Myocyte (in vitro differentiated cells): ENCODE measurements at places on chromosomes 3 and 15. TPM values are rescaled to one million over a fixed set of nuclear protein-coding genes. Genes with fewer than 3 reads are reported as not detected.

The CYP1A2 gene
- not detected in 2 replicates for total RNA-seq

The SYNM gene
- total RNA-seq = 4.0 and 12.0 TPM in 2 replicates

The CLRN1 gene
- total RNA-seq = not detected in 2 replicates

The RAB6B gene
- total RNA-seq = 0.37 and 1.1 TPM in 2 replicates

The MOBP gene
- not detected in 2 replicates for total RNA-seq

The FOXB1 gene
- total RNA-seq = not detected in 2 replicates

The INKA1 gene
- total RNA-seq = 1.8 and 4.3 TPM in 2 replicates

The FAM107A gene
- not detected in 2 replicates for total RNA-seq

The KLHL40 gene
- total RNA-seq = 55.6 and 67.1 TPM in 2 replicates
